ENCODE measurements at places on chromosomes 11 and 22.

DNA sequence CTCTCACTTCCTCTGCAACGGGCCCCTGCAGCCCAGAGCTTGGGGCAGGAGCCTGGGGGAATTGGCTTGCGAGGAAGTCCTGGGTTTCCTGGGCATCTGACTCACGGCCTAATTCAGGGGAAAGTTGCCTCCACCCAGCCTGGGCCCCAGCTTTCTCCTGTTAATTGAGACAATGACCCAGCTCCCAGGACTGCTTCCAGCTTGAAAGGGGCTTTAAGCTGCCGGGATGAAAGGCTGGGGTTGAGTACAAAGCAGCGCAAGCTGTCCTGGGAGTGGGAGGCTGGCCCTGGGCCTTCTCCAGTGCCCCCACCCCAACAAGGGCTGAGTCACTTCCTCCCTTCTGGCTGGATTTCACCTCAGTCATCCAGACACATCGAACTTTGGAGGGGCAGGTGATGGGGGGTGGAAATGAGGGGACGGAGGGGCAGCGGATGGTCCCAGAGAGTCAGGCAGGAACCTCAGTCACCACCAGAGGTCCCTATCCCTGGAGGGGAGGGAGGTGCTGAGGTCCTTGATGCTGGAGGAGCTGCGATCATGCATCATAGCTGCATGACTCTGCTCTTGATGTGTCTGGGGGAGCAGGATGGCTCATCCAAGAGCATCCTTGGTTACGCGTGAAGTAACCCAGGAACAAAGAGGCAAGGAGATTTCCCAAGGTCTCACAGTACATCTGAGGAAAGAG, 30.1 kb upstream of the OAF start:
- DNase-seq = no peak

DNA sequence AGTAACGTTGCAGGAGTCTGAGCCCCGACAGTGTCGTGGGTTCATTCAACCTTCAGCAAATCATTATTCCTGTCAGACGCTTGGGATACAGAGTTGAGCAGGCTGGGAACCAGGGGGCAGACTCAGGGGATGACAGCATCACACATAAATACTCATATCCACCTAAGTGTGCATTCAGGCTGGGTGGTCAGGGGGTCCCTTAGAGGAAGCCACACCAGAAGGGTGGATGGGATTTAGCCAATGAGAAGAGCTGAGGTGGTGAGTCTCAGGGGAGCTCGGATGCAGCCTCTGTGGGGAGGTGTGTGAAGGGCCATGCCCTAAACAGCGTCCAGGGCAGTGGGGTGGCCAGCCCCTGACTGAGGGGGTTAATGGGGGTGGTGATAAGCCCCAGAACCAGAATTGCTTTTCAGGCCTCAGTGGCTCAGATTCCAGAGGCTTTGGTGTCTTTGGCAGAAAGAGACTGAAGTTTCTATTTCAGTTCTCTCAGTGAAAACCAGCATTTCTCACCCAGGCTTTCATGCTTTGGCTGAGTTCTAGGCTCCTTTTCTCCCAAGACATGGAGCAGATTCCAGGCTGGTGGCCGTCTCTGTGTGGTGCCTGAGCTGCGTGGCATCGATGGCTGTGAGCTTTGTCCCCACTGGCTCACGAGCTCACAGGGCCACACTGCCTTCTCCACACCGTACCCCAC, 83.9 kb upstream of the CLDN5 start:
- DNase-seq = no peak

DNA sequence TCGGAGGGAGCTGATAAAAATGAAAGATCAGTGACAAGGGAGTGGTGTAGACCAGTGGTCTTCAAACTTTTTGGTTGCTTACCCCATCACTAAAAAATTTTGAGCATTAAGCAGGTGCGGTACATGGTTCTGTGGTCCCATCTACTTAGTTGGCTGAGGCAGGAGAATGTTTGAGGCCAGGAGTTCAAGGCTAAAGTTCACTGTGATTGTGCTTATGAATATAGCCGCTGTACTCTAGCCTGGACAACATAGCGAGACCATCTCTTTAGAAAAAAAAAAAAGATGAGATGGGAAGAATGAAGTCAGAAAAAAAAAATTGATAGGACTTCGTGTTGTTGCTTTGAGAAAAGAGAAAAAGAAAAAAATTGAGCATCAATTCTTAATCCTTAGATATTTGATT, 7.8 kb downstream of the MTMR3 start:
- DNase-seq = no peak

- DNase-seq = no peak
These were observed 34.0 kb downstream of the LRP5 start for GRCh38 chr11:68346462-68346790.

DNA sequence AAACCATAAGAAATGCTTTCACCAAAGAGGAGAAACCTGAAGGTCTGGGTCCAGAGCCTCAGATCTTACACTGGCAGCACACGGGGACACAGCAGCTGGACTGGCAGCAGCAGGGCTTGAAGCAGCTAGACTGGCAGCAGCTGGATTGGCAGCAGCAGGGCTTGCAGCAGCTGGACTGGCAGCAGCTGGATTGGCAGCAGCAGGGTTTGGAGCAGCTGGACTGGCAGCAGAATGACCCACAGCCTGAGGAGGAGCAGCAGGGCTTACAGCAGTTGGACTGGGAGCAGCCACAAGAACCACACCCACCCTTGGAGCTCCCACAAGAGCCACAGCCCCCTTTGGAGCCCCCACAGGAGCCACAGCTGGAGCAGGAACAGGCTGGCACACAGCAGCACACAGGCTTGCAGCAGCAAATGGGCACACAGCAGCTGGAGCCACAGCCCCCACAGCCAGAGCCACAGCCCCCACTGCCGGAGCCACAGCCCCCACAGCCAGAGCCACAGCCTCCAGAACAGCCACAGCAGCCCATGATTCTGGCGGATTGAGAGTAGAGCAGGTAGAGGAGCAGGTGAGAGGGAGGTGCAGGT, at the start of gene KRTAP5-11:
Gene KRTAP5-11, minus strand, starts transcription at position 567 of the 587 bp plus-strand sequence. Its CDS starts 38 bp downstream, at position 529.
- DNase-seq = no peak

DNA sequence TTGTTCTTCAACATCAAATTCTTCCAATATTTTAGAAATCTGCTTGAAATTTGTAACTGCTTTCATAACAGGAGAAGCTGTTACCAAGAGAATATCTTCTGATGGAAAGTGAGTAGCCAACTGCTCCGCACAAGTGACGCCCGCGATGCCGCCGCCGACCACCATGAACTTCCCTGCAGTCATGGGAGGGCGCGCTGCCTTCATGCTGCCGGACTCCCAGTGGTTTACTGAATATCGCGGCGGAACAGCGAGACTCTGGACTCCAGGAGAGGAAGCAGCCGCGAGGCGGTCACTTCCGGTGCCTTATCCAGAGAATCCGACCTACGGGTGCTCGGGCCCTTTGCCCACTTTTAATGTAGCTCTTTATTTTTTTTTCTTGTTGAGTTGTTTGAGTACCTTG, 190.6 kb downstream of the GUCY1A2 start:
- DNase-seq = no peak

GRCh38 chr11:7449211-7449840, 36.0 kb upstream of the OLFML1 start:
- DNase-seq = no peak

- DNase-seq = no peak
These were observed 15.9 kb downstream of the ADAMTS15 start for GRCh38 chr11:130464291-130464812.

GRCh38 chr11:14346303-14346955, 12.6 kb downstream of the RRAS2 start:
- no peak for DNase-seq

GRCh38 chr11:43992183-43992582, 49.7 kb downstream of the C11orf96 start:
- no peak for DNase-seq

DNA sequence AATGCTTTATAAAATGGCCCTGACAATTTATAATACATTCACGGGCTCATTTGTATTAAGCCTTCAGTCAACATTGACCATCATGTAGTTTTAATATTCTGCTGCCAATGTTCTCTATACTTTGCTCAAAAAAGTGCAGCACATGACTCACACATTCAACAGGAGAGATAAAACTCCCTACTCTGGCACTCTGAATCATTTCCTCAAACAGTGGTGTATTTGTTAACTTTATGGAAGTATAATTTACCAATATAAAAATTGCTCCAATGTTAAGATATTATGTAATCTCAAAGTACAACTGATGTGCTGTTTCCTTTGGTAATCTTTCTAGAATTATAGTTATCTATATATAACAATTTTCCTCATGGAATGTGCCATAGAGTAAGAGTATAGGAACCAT, 39.9 kb downstream of the MAML2 start:
- DNase-seq = no peak

- no peak for DNase-seq
These were observed 109.1 kb upstream of the BID start for GRCh38 chr22:17883356-17883755.

GRCh38 chr22:19566279-19567156, 42.3 kb upstream of the CLDN5 start:
- DNase-seq = no peak

DNA sequence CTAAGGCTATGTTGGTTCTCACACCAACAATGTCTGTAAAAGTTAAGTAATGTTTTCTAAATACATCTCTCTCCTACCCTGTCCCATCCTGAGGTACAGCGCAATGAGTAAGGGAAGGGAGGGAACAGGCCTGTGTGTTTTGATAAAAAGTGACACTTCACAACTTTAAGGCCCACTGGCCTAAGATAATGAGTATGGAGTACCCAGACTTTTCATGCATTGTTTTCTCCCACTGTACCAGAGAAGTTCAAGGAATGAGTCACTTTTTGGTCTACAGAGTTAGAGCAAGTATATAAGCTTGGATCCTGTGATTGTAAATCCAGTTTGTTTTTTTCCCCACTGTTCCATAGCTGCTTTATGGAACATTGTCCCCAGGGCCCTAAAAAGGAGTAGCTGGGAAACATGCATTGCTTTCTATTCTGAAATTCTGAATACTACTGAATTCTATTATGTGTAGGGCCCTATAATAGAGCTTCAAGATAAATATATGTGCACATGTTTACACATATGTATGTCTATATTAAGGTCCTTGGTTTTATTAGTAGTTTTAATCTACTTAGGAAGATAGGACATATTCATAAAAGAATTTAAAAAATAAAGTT, 29.8 kb downstream of the KCNE3 start:
- no peak for DNase-seq

DNA sequence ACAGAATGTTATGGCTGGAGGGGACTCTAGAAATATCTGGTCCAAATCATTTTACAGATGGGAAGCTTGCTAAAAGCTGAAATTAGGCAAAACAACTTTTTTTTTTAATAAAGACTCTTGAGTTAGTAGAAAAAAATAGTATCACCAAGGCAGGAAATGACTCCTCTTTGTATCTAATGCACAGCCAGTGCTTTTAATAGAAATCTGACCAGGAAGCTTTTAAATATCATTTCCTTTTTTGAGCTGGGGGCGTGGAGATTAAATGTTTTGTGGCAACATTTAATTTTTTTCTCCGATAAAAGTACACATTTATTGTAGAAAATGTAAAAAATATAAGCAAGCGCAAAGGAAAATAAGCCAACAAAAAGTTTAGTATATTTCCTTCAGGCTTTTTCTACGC, 22.5 kb downstream of the TRAF6 start:
- no peak for DNase-seq

DNA sequence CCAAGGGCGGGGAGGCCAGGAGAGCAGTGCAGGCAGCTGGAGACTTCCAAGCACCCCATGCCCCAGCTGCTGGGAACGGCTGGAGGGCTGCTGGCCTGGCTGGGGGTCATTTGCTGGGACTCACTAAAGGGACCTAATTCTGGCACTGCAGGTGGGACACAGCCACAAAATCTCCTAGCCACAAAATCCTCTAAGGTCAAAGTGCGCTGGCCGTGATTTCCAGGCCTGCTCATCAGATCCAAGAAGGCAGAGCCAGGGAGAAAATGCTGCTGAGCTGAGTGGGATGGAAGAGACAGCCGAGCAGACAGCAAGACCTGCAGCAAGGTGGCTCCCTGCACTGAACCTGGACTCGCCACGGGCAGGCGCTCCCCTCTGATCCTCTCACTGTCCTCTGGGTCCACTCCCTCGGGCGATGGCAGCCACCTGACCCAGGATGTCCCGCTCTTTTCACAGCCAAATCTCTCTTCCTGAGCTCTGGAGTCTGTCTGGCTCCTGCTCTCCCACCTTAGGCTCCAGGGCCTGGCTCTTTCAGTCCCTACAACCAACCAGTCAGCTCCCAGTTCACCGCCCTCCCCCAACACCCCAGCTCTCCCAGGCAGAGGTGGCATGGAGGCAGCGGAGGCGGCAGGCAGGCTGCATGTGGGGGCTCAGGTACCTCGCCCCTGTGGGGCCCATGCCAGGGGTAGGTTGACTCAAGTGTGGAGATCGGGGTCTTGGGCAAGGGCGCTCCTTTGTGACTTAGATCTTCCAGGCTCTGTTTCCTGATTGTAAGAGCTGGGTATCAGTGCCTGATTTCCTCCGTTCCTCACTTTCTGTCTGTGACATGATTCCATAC, 14.5 kb downstream of the OVOL1 start:
- no peak for DNase-seq

DNA sequence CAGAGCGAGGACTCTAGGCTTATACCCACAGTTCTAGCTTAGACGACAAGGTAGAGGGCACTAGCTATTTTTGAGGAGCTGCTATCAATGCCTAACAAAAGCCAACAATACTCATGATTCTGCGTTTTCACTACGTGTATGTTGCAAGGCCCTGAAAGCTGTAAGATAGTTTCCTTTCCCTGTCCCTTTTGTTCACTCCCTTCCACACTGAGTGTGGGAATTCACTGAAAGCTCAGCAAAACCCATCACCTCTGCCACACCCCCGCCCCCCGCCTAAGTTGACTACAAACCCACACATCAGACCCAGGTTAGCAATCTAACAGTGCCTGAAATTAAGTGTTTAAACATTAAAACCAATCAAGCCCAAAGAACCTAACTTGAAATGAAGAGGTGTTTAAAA, 6.2 kb upstream of the LDLRAD3 start:
- no peak for DNase-seq

- no peak for DNase-seq
These were observed 147.4 kb upstream of the TEAD1 start for GRCh38 chr11:12526789-12527188.

- no peak for DNase-seq
These were observed 5.4 kb downstream of the FJX1 start for GRCh38 chr11:35623621-35624168.

GRCh38 chr11:5736396-5736795, at the start of gene OR56B1:
OR56B1 (plus strand) TSS chr11:5736448; CDS start chr11:5736517, 69 bp downstream.
- no peak for DNase-seq

DNA sequence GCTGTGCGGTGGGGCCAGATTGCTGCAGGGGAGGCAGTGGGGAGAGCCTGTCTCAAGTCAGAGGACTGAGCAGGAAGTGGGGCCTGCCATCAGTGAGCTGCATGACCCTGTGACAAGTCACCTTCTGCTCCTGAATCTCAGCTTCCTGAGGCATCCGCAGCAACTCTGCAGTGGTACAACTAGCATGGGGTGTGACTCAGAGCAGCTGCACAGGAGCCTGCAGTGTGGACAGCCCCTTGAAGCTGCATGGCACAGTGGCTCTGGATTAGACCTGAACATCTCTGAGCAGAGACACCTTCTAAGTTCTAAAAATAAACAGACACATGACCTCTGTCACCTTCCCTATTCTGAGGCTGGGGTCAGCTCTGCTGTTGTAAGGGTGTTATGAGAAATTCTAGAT, 18.0 kb downstream of the FAM227A start:
- DNase-seq = no peak

GRCh38 chr11:61554172-61554988, 26.5 kb downstream of the SYT7 start:
- no peak for DNase-seq

Measured in NCI-H345 (cell line).